SIG-M5 (cell line): ENCODE measurements at places on chromosomes 11 and 22.

- no peak for DNase-seq
These were observed 11.1 kb downstream of the FAM168A start for GRCh38 chr11:73586791-73587190.

- no peak for DNase-seq
These were observed 227.2 kb upstream of the ARHGAP20 start for GRCh38 chr11:110939471-110939870.

DNA sequence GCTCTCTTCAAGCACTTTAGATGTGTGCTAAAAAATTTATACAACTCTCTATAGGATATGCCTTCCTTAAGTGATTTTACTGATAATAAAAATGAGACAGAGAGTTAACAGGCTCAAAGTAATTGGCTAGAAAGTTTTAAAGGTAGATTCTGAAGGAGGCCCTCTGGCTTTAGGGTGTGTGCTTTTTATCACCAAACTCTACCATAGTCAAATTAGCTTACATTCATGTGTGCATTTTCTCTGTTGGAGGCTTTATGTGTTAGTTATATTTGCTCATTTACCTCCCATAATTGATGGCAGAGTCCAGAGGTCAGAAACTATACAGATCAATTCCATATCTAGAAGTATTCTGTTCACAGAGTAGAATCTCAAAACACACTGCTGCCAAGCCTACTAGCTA, 317.5 kb downstream of the JRKL start:
- DNase-seq = no peak

- no peak for DNase-seq
These were observed 31.3 kb upstream of the TXNRD2 start for GRCh38 chr22:19972652-19973550.

DNA sequence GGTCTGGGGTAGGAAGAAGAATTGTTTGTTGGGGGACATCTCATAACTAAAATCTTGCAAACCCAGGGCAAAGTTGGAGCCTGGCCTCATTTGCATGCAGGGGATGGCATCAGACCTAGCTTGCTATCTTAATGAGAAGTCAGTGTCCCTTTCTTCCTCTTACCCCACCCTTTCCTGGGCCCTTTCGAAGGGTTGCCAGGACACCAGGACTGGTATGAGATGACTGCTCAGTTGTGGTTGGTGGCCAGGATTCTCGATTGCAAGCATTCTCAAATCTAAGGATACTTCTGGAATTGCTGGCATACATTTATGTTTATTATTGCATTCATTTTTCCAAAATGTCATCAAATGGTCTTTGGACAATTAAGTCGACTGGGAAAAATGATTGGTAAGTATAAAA, 131.0 kb downstream of the SLC1A2 start:
- no peak for DNase-seq

DNA sequence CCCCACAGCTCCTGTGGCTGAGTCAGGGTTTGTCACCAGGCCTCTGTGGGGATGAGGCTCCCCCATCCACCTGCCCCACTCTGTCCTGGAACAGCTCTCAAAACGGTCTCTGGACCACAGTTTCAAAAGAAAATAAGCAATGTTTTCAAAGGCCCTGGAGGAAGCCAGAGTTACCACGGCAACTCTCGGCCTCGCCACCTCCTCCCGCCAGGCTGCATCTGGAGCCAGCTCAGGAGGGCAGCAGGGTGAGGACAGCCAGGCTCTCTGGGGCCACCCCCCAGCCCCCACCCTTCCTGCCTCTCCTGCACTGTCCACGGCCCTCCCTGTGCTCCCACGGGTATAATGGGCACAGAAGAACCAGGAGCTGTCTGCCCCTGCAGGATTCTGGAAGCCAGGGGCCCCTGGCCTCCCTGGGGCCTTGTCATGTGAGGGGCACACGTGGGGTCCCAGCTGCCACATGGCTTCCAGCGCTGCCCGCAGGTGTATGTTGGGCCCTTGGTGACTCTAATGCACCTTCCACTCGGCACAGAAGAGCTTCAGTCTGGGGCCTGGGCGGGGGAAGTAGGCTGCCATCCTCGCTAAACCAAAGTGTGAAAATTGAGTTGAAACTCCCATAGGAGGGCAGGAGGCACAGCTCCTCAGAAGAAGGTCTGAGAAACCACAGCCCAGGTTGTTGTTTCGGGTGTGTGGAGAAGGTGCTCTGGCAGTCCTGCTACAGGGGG, 10.3 kb downstream of the CD81 start:
- DNase-seq = no peak

GRCh38 chr11:83785942-83786341, 499.8 kb upstream of the CCDC90B start:
- no peak for DNase-seq
